ENCODE measurements at places on chromosomes 6 and 20.

DNA sequence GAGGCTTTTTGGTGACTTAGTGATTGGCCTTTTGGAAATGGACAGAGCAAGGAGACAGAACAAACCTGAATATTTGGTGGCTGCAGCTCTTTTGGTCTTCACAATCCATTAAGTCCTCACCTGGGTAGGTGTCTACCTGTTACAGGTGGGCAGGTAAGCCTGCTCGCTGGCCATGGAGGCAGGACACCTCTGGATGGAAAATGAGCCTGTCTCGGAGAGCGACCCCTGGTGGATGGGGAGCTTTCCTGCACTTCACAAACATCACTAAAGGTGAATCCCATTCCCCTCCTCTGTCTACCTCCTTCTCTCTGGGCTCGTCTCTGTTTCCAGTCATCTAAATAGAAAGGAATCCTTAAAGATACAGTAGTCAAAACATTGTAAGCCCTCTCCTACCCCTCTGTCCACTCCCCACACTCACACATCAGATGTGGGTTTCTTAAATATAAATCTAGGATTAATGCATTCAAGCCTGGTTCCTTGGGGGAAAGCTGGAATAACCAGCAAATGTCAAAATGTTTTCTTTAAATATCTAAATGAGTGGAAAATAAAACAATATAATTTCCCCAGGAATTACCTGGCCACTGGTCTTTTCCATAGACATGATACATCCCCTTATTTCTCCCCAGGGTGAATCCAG lies 304.9 kb downstream of the CDH26 start:
- DNase-seq, result no peak

- no peak for DNase-seq
Measured at GRCh38 chr20:3135507-3136070, 24.1 kb downstream of the FASTKD5 start.

DNA sequence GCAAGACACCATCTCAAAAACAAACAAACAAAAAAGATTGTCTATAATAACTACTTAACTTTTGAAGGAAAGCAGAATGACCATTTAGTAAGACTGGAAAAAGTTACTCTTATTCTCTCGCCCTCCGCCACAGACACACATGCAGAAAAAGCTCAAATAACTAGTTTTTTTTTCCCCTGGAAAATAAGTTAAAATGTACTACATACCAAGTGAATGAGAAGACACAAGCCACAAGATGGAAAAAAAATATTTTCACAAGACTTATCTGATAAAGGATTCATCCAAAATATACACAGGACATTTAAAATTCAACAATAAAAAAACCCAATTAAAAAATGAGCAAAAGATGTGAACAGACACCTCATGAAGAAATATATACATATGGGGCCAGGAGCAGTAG lies 31.9 kb downstream of the NUDT3 start:
- no peak for DNase-seq

DNA sequence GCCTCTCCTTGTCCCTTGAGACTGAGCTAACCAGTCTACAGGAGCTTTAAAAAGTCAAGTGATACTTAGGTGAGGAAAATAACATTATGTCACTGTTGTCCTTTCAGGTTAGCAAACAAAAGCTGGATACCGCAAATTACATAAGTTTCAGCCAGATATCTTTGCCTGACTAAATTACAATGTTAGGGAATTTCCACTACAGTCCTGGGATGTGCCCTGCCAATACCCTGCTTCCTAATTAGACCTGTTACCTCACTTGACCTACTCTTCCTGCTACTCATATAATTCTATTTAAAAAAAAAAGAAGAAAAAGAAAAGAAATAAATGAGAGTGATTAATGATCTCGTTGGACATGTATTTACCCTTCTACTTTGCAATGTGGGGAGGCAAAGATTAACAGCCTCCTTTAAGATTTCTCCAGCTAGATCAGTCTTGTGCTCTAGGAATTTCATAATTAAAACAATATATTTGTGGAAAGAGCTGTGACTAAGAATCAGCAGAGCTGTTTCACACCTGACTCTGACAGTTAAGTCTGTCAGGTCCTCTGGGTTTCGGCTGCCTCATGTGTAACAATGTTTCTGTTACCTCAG lies 318.9 kb downstream of the HDGFL1 start:
- no peak for DNase-seq

- no peak for DNase-seq
Measured at GRCh38 chr6:37738216-37738615, 40.5 kb upstream of the MDGA1 start.

- no peak for DNase-seq
Measured at GRCh38 chr6:139327038-139327437, 35.2 kb upstream of the TXLNB start.

DNA sequence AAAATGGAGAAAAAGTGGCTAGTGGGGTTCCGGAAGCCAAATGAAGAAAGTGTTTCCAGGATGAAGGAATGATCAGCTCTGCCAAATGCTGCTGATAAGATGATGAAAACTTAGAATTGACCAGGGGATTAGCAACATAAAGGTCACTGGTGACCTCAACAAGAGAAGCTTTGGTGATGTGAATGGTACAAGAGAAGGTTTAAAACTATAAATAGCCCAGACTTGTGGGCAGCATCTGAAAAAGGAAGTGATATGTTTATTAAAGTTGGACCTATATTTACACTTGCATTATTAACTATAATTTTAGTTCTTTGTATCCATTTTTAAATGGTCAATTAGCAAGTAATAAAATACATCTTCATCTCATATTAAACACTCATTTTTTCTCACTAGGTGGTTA lies 45.1 kb downstream of the CGA start:
- no peak for DNase-seq

DNA sequence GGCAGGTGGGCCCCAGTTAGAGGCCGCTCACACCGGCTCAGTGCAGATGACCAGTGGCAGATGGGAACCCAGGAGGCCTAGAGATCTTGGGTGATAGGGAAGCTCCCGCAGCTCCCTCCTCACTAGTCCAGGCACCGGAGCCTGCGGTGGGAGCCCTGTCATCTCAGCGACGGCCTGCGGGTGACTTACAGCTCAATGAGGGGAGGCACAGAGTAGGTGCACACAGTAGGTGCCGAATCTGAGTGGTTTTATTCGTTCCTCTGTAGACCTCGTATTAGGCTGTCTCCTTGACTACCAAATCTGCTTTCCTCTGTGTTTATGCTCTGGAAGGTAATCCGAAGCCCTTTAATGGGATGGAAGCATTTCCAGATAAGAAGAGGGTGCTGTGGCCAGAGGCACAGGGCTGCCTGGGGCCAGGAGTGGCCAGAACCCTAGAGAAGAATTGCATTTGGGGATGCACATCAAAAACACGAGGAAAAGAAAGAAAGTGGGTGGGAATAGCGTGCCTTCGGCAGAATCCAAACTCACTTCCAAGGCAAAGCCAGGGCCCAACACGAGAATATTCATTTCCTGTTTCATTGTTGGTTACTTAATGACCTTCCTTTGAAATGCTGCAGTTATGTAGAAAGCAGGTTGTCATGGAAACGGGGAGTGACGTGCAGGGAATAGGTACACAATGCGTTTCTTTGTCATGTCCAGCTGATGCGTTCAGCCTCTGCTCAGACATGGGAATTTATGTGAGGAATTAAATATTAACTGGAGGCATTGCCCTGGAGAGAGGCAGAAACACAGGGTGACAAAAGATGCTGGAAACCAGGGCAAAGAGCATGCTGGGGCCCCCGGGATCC lies 24.7 kb downstream of the MYT1 start:
- DNase-seq, result peak; percentile 68

DNA sequence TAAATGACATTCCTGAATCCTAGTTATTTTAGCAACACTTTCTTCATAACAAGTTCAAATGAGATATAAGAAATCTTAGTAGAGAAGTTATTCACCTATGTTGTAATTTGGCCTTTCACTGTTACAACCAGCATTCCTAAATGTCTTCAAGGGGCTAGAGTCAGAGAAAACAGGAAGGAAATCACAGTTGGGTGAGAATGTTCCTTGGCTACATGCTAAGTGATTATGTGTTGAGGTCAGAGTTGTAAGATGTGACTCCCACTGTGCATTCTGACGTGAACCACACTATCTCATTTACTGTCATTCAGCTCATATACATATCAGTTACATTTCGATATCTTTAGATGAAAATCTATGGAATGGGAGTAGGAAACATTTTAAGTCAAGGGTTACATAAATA lies 51.0 kb upstream of the MLIP start:
- no peak for DNase-seq

- DNase-seq, result no peak
Measured at GRCh38 chr6:122755901-122756300, 23.6 kb upstream of the FABP7 start.

DNA sequence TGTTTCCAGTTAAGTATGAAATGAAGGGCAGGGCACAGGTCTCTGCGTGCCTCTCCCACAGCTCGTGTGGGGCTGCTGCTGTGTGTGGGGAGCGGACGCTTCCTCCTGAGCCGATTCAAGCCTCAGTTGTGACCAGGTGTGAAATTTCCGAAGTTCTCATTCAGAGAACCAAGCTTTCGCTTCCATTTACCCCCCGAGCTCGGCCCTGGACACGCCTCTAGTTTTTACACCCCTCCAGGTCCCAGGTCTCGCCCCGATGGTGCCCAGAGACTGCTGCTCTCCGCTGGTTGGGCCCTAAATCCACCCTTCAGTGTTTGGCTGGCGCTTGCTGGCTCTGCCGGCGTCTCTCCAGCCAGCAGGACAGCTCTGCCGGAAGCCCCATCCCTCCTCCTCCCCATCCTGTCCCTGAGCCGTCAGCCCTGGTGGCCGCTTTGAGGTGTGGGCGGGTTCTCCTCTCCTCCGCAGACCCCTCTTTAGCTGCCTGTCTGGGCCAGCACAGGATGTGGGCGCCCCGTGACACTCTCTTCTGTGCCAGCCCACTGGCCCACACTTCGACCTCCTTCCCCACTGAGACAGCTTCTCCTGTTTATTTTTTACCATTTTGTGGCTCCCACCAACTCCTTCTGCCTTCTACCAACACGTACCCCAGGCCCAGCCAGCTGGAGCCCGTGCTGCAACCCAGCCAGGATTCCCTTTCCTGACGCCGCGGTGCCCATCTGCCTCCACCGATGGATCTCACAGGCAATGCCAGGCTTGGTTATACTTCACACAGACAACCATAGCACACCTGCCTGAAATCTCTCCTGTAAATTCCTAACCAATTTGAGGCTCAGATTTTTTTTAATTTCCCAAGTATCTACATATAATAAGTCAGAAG lies 142.8 kb downstream of the DLL1 start:
- DNase-seq, result no peak

GRCh38 chr20:37108676-37109075 lies 12.9 kb upstream of the RBL1 start:
- no peak for DNase-seq

DNA sequence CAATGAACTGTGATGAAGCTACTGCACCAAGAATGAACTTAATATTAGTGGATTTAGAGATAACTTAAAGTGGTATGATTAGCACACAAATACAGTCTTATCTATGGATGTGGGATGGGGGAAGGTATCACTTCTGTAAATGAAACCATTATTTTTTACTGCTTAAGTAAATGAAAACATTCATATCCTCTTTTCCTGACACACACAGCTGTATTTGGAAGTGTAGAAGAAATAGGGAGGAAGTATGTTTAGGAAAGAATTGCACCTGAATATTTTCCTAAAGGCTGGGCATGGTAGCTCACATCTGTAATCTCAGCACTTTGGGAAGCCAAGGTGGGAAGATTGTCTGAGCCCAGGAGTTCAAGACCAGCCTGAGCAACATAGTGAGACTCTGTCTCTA lies 96.8 kb downstream of the HIVEP2 start:
- no peak for DNase-seq

DNA sequence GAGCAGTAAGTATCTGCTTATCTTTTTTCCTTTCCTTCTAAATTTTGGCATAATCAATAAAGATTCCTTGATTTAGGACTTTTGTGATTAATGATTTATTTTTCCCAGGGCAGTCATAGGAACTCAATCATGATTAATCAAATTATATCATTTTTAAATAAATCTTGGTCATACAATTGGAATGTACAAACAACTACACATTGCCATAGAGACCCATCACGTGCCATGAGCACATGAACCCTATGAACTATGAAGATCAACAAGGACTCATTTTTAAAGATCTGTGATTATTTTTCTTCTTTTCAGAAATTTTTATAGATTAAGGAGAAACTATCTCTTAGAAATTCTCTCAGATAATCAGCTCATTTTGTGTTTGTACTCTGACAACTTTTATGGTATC lies 622.4 kb downstream of the BCKDHB start:
- DNase-seq, result no peak

Data from NCI-H2081 treated with DMSO at 0.1 percent for 48 hours (cell line).